Omental fat pad (tissue), 4 donors: ENCODE measurements at places on chromosomes 3 and 15. TPM values are rescaled to one million over a fixed set of nuclear protein-coding genes. Genes with fewer than 3 reads are reported as not detected.

DNA sequence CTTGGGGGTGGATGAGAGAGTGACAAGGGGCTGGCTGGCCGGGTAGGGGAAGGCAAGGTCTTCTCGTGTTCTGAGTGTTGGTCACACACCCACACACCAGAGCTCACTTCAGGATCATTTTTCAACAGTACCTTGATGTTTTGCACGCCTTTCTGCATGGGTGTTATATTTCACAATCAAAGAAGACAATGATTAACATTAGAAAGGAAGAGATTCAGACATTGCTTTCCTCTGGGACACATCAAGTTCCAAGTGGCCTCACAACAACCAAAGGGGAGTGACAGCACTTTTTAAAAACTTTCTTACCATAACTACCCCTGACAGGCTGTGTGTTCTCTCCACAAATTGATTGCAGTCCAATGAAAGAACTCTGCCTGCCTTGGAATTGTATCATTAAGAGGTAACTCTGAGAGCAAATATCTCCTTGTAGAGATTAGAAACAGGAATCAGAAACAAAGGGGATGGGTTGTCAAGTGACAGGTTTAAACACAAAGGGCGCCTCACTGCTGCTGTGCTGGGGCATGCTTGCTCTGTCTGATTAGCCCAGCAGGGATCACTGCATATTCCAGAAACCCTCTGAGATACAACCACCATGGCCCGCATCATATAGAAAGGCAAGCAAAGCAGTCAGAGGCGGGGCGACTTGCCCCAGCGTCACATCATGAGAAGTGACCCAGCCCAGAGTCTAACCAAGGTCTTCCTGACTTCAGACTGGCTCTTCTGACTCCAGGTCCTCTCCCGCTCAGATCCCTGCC, 230.8 kb downstream of the FEZF2 start:
- DNase-seq = no peak

DNA sequence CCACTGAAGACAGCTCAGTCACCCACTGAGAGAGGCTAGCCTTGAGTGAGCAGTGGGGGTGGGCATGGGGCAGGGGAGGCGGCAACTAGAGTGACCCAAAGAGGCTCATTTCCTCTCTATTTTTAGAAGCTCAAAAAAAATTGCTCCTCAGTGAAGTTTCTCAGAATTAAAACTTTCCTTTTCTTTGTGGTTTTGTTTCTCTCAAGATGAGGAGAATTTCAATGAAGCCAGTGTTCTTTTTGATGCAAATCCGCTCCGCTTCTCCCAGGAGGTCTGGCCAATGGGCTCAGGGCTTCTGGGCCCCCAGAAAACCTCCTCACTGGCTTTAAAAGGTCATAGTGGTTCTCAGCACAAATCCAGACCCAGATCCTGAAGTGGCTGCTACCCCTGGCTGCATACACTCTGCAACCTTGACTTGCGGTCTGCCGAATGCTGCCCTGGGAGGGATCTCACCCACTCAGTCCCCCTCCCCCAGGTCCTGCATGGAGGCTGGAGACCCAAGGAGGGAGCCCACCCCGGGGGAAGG, at the start of gene ACSBG1:
TSS of gene ACSBG1 (minus strand) at position 51 of the 526 bp plus-strand sequence. CDS start 64 bp downstream, outside the sequence.
- no peak for DNase-seq

Gene GPR149
- total RNA-seq = not detected

DNA sequence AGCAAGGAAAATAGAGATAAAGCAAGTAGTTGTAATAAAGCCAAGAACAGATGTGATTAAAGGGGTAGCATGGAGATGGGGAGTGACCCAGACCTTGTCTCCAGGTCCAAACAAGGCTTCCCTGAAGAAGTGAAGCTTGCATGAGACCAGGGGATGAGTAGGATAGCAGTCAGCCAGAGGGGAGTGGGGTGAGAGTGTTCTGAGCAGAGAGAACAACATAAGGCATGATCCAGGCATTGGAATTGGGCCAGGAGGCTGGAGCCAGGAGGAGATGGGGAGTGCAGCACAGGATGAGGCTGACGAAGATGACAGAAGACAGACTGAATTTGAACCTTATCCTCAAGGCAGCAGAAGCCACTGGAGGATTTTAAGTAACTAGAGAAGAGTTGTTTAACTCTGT, 7.2 kb downstream of the TMOD2 start:
- no peak for DNase-seq

- DNase-seq = no peak
Measured at GRCh38 chr3:29430558-29430971, 149.7 kb downstream of the RBMS3 start.

Gene ZNF502
- total RNA-seq = 3.3 TPM

DNA sequence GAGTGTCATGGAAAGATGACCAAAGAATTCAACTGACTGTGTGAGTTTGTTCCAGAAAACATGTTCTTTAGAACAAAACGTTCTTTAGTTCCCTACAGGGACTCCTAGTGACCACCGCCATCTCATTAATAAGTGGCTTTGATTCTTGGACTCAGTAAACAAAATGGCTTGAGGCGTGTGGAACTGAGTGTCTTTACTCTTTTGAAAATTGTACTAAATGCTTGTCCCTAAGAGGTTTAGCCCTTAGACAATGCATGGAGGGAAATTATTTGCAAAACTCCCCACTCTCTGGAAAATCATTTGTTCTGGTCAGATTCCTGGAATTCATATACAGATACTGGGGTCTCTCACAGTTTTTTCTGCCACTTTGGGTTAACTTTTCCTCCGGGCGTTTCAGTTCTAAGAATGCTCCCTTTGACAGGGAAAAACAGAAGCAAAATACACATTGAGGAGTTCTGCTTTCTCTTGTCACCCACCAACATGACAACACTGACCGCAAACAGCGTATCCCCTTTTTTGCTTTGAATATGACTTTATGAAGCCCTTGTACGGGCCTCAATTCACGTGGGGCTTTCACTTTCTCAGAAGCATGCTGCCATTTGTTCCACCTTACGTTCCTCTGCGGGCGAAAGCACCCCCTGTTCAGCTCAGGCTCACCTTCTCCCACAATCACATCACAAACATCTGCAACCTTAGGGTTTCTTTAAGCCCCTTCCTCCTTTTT, 15.3 kb upstream of the NRROS start:
- no peak for DNase-seq

Gene IGF2BP2
- 24.1 TPM for total RNA-seq

DNA sequence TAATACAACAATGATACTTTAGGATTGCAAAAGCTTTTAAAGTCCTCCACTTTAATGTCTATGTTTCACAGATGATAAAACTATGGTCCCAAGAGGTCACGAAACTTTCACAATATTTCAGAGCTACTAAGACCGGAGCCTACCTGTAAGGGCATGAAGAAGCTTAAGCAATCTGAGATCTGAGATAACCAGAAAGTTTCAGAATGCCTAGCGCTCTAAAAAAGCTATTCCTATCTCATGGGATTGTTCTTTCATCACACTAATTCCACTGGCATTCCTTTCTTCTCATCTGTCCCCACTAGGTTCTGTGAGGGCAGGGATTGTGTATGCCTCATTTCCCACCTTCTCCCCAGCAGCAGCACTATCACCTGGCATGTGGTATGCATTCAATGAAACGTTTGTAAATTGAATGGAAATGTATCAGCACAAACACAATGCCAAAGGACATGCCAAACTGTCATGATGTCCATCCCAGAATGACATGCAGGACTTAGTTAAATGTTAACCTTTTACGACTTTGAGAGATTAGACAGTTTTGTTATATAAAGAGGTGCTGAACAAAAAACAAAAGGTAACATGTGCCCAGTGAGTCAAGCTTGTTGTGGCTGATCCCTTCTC, 104.7 kb upstream of the NR2F2 start:
- DNase-seq = no peak

DNA sequence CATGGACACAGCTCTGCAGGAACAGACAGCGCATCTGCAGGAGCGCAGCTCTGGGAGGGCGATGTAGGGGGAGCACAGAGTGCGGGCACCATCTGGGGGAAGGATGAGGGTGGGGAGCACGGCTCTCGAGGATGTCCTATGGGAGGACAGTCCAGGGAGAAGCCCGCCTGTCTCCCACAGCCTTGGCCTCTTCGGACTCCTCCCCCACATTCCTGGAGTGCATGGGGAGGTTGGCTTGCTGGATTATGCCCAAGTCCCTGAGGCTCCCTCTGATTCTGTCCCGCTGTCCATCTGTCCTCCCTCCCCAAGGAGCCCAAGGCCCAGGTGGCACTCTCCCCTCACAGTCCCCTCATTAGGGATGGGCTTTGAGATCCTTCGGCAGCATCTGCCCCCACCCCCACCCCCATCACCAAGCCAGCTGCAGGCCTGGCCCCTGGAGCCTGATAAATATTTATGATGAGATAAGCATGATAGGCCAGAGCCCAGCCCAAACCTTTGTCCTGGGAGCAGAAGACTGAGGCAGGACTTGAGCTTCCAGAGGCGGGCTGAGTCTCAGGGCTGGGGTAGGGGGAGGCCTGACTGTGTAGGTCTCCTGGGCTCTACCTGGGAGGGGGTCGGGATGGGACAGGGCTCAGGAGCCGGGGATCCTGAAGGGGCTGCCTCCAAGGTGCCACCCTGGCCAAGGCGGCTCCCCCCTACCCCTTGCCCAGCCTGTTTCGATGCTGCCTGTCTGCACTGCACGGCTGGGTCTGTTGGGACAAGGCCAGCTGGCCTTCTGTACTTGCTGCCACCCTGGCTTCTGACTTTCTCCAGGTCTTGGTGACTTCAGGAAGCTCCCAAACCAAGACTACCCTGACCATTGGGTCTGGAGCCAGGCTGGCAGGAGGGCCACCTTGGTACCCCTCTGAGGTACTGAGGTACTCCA, 28.6 kb upstream of the SEMA3F start:
- no peak for DNase-seq

Gene CHRNA7
- 0.88 TPM for total RNA-seq

- no peak for DNase-seq
Measured at GRCh38 chr3:56421205-56421604, 47.1 kb downstream of the ERC2 start.

DNA sequence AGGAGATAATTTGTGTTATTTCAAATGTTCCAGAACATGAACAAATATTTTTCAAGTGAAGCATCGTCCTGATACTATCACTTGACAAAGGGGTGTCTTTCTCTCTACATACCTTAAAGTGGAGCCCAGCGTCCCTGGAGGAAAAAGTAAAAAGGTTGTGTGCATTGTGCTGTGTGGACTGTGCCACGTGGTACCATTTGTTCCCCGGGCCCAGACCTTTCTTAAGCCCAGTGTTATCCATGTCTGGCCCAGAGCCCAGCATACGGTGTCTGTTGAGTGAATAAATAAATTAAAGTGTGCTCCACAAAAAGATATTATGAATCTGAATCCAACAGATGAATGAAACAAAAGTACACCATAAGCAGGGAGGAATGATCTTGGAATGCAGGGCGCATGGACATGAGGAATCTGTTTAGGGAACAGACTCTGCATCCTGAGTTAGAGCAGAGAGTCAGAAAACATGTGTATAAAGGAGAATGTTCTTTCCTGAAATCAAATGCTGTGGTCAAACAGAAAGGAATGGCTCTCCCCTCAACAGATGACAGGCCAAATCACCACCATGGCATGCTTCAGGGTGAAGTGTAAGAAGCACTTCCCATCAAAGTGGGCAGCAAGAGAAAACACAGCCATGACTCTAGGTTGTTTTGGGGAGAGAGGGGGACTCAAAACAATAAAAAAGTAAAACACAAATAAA, 8.1 kb upstream of the PRSS50 start:
- no peak for DNase-seq

DNA sequence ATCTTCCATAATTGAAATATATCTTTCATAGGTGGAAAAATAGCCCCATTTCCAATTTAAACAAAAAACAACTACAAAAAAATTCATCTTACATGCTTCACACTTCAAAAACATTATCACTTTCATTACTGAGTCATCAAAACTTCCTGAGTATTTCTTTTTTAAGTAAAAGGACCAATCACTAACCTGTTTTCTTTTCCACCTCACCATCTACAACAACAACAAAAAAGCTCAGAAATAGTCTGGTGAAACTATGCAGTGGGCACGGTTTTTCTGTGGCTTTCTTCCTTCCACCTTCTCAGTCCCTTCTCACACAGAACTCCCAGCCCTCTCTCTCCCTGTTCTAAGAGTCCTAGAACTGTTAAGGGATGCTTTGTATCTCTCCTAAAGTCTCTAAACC, 20.3 kb upstream of the TNIK start:
- no peak for DNase-seq

DNA sequence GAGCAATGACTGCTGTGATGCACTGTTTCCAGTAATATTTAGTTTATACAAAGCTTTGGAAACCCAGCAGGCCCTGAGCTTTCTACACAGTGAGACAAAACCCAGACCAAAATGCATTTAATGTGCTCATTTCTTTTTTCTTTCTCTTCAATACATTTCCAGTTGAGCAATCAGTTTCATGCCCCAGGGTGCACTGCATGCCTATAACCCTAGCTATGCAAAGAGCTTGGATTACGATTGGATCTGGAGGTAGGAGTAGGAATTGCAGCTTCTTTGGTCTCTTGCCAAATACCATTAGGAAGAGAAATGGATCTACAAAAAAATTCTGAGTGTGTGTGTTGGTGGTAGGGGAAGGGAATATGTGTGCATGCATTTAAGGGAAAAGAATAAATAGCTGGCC, 1001.4 kb downstream of the SQOR start:
- no peak for DNase-seq

- no peak for DNase-seq
Measured at GRCh38 chr3:141176775-141177174, 54.9 kb upstream of the PXYLP1 start.

DNA sequence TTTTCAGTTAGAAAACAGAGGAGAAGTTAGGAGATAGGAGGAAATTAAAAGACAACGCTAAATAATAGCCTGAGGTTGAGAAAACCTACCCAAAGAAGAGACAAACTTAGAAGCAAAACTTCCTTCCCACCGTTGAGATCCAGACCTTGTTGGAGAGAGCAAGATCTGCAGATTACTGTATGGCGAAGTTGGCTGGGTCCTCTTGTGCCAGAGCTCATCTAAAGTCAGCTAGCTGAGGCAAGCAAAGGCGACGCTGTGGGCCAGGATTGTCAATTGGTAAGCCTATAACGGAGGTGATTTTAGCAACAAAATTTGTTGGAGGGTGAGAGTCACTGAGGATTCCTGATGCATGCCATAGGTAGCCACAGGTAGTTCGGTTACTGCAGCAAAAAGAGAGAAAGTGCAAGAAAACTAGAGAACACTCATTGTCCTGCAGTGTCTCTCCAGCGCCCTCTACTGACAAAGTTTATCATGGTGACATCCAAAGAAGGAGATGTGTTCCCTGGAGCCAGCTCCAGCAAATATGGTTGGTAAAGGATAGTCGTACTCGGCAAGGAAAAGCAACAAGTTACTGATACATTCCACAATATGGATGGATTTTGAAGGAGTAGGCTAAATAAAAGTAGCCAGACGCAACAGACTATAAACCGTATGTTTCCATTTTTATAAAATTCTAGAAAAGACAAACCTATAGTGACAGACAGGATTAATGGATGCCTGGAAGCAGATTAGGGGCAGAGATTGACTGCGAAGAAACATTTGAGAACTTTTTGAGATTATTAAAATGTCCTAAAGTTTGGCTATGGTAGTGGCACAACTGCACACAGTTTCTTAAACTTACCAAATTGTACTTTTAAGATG, 9.8 kb upstream of the OR5K4 start:
- no peak for DNase-seq
